ENCODE measurements at places on chromosomes 6 and 20. TPM values are rescaled to one million over a fixed set of nuclear protein-coding genes. Genes with fewer than 3 reads are reported as not detected.

Gene ASXL1
- polyA plus RNA-seq, result 40.1 TPM

Gene DDO
- polyA plus RNA-seq, result 0.08 TPM

Gene DPPA5
- not detected for polyA plus RNA-seq

Gene TOP1
- polyA plus RNA-seq, result 73.7 TPM

Gene PAX1
- polyA plus RNA-seq, result not detected
